ENCODE measurements at places on chromosomes 5 and 9.

GRCh38 chr9:94767331-94768072, 41.0 kb downstream of the AOPEP start:
- no peak for DNase-seq

DNA sequence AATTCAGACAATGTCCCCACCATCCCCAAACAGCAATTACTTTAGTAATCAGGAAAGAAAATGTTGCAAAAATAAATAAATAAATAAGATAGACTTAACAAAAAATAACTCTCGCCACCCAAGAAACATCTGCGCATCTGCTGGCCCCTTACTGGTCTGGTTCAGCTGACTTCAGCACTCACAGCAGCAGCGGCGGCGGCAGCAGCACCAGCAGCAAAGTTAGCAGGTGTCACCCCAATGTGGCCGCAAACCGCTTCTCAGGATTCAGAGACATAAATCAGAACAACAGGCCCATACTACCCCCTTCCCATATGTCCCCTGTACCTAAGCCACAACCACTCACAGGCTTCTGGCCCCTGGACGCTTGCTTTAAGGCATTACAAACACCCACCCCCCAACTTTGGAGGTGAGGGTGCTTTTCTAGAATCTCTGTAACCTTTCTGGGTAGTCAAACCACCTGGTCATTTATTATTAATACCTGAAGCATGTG, 593.0 kb downstream of the BNC2 start:
- DNase-seq = no peak

- no peak for DNase-seq
These were observed 208.0 kb upstream of the ARRDC3 start for GRCh38 chr5:91591076-91591475.

DNA sequence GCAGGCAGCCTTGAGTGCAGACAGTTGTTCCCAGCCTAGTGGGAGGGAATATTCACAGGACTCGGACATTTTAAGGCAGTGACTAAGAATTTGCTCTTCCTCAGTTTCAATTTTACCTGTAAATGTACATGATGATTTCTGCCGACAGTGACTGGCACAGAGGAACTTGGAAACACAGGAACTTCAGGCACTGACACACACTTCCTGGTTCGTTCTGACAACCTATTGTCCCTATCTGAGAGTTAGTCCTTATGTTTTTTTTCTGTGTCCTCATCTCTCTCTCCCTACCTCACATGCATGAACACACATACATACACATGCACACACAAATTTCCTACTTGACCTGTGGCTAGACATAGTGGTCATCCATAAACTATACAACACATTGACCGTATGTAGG, 89.4 kb upstream of the CD180 start:
- no peak for DNase-seq

GRCh38 chr5:96610747-96611146, 51.4 kb upstream of the CAST start:
- DNase-seq = no peak

DNA sequence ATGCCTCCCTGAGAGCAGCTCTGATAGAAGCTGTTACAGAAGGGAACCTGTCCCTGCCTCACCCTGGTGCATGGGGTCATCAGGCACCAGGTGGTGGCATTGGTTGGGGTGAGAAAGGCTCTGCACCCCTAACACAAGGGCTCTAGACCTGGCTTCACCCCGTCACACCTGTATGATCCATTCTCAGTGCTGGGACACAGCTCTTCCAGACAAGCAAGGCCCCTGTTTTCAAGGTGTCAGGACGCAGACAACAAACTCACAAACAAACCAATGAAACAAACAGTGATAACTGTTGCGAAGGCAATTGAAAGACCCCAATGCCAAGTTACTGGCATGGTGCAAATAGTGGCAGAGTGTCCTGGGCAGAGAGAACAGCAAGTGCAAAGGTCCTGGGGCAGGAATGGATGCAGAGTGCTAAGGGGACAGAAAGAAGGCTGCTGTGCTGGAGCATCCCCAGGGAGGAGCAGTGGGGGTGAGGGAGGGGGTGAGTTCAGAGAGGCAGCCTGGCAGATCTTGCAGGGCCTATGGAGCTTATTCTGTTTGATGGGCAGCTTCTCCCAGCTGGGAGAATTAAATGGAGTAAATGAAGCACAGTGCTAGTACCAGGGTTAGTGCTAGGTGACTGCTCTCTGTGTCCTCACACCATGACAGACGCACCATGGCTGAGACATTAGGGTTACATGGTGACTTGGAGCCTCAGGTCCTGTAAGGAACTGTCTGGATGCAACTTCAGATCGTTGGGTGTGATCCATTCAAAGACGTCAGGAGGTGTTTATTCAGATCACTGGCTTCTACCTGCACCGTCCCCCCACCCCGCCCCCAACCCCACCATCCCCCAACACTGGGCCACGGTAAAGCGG, 67.9 kb upstream of the UNC5A start:
- DNase-seq = no peak
